ENCODE measurements at places on chromosomes 5 and 9.
A peak's percentile ranks its signal among the peaks of the same experiment; 100 is the strongest.

- DNase-seq = no peak
Observed at GRCh38 chr9:27391040-27391895, 94.3 kb upstream of the EQTN start.

- no peak for DNase-seq
Observed at GRCh38 chr5:39713250-39713916, 288.6 kb upstream of the DAB2 start.

GRCh38 chr5:168152660-168153059 is 138.8 kb upstream of the WWC1 start:
- DNase-seq = no peak

GRCh38 chr9:76462126-76462525 is 3.1 kb downstream of the GCNT1 start:
- no peak for DNase-seq

- DNase-seq = no peak
Observed at GRCh38 chr5:132663771-132664695, 6.1 kb downstream of the IL13 start.

DNA sequence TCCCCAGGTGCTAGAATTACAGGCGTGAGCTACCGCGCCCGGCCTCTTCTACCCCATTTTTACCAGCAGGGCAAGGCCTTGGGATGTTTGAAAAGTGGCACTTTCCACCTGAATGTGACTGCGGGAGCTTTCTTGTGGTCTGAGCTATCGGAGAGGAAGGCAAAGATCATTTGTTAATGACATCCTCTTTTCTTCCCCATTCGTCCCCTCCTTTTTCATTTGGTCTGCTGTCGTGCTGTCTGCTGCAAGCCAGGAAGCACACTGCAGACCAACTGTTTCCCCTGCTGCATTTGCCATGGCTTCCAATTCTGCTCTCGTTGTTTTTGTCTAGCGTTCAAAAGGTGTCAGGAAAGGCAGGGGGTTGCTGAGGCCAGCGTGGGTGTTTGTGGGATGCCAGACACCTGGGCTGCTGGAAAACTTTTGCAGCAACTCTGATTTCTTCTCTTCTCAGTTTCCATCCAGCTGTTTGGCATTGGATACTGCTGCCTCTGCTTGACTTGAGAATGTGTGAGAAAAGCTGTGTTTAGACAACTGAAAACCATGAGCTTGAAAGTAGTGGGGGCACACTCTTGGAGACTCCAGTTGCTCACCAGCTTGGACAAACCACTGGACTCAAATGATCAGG is 196.4 kb upstream of the MSX2 start:
- DNase-seq = no peak

GRCh38 chr9:93259490-93260262 is 75.7 kb downstream of the WNK2 start:
- DNase-seq = peak; percentile 55

GRCh38 chr9:128894764-128895163 is 12.8 kb downstream of the LRRC8A start:
- no peak for DNase-seq
